ENCODE measurements at places on chromosomes 2 and 18. TPM values are rescaled to one million over a fixed set of nuclear protein-coding genes. Genes with fewer than 3 reads are reported as not detected.

The KCNE4 gene
- 5.4 TPM for total RNA-seq

GRCh38 chr2:74653589-74653984, 460 bp upstream of the SEMA4F start:
- DNase-seq = no peak

GRCh38 chr2:112137516-112138158, 548 bp upstream of the FBLN7 start:
- DNase-seq = no peak

GRCh38 chr2:16908656-16909055, 243.0 kb upstream of the CYRIA start:
- DNase-seq = no peak

DNA sequence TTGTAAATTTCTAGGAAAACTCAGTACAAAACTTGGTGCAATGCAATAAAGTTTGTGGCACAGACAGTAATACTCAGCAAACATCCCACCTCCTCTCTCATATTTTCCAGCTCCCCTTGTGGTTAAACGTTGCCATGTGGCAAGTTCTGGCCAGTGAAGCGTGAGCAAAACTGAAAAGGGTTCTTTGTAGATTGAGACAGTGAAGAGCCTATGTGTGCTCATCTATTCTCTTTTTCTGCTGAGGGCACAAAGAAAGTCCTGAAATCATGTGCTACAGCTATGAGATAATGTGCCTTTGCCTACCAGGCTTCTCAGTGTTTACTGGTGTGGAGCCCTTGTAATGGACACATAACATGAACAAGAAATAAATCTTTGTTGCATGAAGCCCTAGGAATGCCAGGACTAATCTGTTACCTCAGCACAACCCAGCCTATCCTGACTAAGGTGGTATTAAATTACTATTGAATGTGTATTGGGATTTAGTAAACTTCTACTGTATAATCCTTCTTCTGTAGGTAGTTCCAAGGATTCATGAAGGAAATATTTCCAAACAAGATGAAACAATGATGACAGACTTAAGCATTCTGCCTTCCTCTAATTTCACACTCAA, 13.0 kb upstream of the TYMS start:
- no peak for DNase-seq

GRCh38 chr18:456361-457139, 44.0 kb downstream of the COLEC12 start:
- peak; percentile 73 for DNase-seq
